ENCODE measurements at places on chromosomes 1 and 21.
A peak's percentile ranks its signal among the peaks of the same experiment; 100 is the strongest.

- peak; percentile 20 for DNase-seq
Observed at GRCh38 chr1:203702130-203702577, 62.8 kb upstream of the LAX1 start.

DNA sequence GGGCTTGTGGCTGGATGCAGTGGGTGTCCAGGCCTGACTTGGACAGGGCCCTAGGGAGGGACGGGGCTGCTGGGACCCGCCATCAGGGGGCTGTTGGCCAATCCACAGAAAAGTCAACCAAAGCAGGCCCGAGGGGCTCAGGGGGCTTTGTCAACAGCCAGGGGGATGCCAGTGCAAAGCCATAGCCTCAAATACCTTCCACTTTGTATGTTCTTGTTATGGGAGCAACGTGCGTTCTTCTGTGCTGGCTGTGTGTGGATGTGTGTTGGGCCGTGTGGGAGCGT is 35.4 kb upstream of the ARF1 start:
- no peak for DNase-seq

DNA sequence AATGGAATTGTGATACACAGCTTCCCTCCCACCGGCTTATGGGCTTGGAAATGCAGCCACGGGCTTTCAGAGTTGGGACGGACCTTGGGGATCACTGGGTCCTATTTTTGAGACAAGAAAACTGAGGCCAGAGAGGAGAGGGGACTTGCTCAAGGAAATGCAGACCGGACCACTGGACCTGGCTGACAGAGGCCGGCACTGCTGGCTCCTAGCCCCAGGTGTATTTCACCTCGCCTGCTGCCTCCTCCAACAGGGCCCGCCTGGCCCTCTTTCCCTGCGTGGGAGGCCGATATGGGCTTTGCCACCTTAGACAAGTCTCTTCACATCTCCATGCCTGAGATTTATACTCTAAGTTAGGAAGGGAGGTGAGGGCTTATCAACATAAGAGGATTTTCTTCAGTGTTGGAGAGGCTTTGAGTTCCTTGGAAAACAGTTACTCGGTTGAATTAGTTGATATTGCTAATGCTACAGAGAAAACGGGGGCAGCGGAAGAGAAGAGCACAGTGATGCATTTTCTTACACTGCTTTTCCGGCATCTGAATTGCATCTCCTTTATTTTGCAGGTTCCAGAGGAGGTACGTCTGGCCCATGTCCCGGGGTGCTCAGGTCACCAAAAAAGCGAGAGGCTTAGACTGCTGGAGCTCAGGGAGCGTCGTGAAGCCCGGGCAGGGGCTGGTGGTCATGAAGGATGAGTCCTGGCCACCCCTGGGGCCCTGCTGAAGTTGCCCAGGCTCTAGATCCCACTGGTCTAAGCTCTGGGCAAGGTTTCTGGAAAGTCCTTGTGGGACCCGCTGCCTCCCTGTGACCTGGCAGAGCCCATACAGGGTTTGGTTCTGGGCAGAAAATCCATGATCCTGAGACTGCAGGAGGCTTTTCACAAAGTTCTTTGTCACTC is 44.7 kb downstream of the CAPN2 start:
- no peak for DNase-seq

- no peak for DNase-seq
Observed at GRCh38 chr1:222861062-222861461, 46.2 kb downstream of the DISP1 start.

GRCh38 chr1:172838680-172839313 is 179.9 kb downstream of the FASLG start:
- no peak for DNase-seq

- DNase-seq: peak; percentile 3
Observed at GRCh38 chr1:109327285-109327684, 20.5 kb upstream of the MYBPHL start.

Measured in kidney glomerular epithelial cell (primary cell).